Smooth muscle cell of the pulmonary artery (primary cell): ENCODE measurements at places on chromosomes 12 and 14. TPM values are rescaled to one million over a fixed set of nuclear protein-coding genes. Genes with fewer than 3 reads are reported as not detected.

The RFLNA gene
- total RNA-seq = 5.7 and 14.8 TPM in 2 replicates

The CDKL1 gene
- 5.7 and 30.3 TPM in 2 replicates for total RNA-seq

The SLC4A8 gene
- total RNA-seq = 1.6 and 5.4 TPM in 2 replicates

The RND1 gene
- total RNA-seq = 0.26 and 0.30 TPM in 2 replicates

The DCAF4 gene
- 10.8 and 12.8 TPM in 2 replicates for total RNA-seq
